A549 treated with DMSO at 1 μM for 4 hours (cell line): ENCODE measurements at places on chromosomes 4 and X. TPM values are rescaled to one million over a fixed set of nuclear protein-coding genes. Genes with fewer than 3 reads are reported as not detected.

The TCEAL9 gene
- total RNA-seq = 77.4 to 137 TPM (median 86.2 TPM) in 5 replicates

The DCHS2 gene
- 0.02 TPM in 1 of 5 replicates, not detected in the others for total RNA-seq

The CFAP99 gene
- 0.07 to 0.19 TPM (median 0.11 TPM) in 4 of 5 replicates, not detected in the other for total RNA-seq

The GDPD2 gene
- 0.03 to 0.06 TPM in 2 of 5 replicates, not detected in the others for total RNA-seq

The UGT2B11 gene
- total RNA-seq = 0.08 to 0.14 TPM (median 0.10 TPM) in 5 replicates

The PASD1 gene
- not detected in 5 replicates for total RNA-seq

The DMRTC1B gene
- total RNA-seq = not detected in 5 replicates

The PCYT1B gene
- 0.05 TPM in 1 of 5 replicates, not detected in the others for total RNA-seq

The FGFR3 gene
- total RNA-seq = 1.3 to 2.2 TPM (median 1.7 TPM) in 5 replicates

The FREM3 gene
- total RNA-seq = not detected in 5 replicates

The SERPINA7 gene
- total RNA-seq = not detected in 5 replicates

The ADH6 gene
- 0.05 to 0.06 TPM in 2 of 5 replicates, not detected in the others for total RNA-seq

The PROM1 gene
- total RNA-seq = 0.02 to 0.22 TPM (median 0.10 TPM) in 4 of 5 replicates, not detected in the other

The PPP2R2C gene
- total RNA-seq = 29.6 to 44.0 TPM (median 40.4 TPM) in 5 replicates

The ARHGAP36 gene
- total RNA-seq = not detected in 5 replicates

The AWAT2 gene
- not detected in 5 replicates for total RNA-seq
